NCI-H1417 treated with DMSO at 0.1 percent for 48 hours (cell line): ENCODE measurements at places on chromosomes 3 and 15.

DNA sequence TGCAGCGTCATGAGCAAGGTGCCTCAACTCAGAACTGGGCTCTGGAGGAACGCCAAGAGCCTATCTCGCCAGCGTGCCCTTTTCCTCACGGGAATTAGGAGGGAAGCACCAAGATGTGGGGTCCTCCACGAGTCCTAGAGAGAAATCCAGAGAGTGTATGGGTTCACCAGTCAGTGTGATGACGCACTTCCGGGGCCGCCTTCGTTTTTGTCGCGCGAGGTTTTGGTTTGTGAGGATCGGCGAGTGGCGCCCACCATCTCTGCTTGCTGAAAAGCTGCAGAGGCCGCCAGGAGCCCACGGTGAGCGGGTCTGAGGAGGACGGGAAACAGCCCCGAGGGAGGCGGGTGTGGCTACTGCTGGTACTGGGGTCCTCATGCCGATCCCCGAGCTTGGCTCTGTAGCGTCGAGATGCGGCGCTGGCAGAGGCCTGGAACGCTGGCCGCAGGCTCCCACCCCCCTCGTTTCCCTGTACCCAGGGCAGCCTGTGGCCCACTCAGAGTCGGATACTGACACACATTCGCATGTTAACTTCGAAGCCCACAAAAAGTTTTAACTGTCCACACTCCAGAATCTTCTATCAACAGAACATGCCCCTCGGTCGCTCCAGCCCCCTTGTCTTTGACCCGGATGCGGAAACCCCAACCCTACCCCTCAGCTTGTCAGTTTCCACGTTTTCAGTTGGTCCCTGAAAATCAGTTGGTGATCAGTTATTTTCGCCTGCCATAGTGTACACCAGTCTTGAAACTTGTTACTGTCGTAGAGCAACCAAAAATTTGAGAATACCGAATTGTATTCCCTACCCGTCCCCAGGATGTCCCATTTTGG is 30.4 kb downstream of the ZNF662 start:
- no peak for DNase-seq

DNA sequence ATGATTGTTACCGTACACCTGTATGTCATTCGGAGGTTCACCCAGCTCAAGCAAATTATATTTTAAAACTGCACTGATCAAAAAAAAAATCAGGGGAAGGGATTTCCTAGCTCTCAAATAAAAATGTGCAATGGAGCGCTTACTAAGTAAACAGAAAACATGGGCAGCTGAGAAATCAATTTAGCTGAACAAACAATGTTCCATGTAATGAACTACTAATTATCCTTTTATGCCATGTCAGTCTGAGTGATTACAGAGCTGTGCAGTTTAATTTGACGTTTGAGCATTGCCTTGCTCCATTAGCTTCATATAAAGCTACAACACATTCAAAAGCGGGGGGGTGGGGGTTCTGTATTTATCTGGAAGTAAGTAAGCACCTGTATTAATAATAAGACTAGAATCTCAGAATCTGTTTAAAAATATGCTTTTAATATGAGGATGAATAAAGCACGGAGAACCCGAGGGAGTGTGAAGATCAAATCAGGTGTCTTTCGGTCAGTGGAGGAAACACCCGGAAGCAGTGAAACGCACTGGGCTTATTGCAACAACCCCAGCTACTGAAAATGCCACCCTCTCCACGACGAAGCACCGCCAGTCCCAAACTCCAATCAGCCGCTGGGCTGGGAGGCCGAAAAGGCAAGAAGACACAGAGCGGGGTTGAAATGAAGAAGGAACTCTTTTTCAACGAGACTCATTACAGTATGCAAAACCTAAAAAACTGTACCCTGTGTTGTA is 196.5 kb upstream of the ATP11B start:
- DNase-seq, result peak; percentile 99

- DNase-seq, result no peak
Observed at GRCh38 chr15:69626095-69627066, 173.8 kb downstream of the RPLP1 start.

DNA sequence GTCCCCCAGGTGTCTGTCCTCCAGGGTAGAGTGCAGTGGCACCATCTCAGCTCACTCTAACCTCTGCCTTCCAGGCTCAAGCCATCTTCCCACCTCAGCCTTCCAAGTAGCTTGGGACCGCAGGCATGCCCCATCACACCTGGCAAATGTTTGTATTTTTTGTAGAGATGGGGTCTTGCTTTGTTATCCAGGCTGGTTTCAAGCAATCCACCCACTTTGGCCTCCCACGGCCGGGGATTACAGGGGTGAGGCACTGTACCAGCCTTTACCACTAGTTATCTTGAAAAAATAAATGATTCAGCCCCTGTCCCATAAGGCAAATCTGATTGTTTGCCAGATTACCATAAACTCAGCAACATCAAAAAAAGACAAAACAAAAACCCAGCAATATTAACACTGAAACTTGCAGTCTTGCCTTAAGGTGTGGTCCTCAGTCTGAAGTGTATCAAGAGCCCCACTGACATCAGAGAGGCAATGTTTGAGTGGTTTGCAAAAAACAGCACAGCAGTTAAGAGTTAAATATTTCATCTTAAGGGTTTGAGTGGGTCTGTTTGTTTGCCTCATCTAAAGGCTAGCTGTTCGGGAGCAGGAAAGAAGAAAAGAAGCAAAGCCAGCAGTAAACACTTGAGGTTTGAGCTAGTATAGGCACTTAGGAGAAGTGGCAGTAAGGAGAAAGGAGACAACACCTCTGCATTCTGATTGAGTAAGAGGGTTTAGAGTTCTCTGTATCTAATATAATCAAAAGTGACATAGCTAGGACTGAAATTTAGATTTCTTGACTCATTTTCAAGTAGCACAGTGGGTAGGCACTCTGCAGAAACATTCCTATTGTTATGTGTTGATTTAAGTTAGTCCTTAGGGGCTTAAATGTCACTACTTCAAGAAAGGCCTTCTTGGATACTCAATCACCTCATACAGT is 26.3 kb upstream of the EDEM1 start:
- DNase-seq, result no peak

- DNase-seq, result no peak
Observed at GRCh38 chr15:67003586-67003985, 61.8 kb upstream of the SMAD3 start.

- no peak for DNase-seq
Observed at GRCh38 chr15:95422255-95422654, 908.2 kb upstream of the NR2F2 start.

GRCh38 chr3:117439812-117440211 is 730.2 kb downstream of the TUSC7 start:
- DNase-seq, result peak; percentile 90

DNA sequence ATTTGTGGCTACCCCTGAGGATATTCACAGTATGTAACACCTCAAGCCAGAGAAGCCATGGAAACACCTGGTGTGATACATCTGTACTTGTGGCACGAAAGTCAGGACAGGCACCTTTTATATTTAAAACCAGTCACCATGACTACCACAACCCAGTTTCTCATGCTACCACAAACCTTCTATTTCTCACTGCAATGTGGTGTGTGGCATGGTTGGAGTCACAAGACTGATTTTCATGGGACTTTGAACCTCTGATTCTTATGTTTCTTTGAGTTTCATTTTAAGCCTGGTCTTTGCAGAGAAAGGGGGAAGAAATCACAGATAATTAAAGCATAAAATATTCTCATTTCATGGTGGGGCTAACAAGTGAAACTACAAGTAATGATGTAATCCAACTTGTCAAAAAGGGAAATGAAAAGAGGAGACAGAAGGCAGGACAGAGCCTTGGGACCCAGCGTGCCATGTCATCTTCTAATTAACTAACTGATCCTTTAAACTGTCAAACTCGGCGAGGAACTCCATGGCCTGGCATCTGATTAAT is 175.9 kb downstream of the PDZRN3 start:
- DNase-seq, result no peak

GRCh38 chr3:126850370-126851085 is 132.4 kb upstream of the PLXNA1 start:
- DNase-seq, result no peak

DNA sequence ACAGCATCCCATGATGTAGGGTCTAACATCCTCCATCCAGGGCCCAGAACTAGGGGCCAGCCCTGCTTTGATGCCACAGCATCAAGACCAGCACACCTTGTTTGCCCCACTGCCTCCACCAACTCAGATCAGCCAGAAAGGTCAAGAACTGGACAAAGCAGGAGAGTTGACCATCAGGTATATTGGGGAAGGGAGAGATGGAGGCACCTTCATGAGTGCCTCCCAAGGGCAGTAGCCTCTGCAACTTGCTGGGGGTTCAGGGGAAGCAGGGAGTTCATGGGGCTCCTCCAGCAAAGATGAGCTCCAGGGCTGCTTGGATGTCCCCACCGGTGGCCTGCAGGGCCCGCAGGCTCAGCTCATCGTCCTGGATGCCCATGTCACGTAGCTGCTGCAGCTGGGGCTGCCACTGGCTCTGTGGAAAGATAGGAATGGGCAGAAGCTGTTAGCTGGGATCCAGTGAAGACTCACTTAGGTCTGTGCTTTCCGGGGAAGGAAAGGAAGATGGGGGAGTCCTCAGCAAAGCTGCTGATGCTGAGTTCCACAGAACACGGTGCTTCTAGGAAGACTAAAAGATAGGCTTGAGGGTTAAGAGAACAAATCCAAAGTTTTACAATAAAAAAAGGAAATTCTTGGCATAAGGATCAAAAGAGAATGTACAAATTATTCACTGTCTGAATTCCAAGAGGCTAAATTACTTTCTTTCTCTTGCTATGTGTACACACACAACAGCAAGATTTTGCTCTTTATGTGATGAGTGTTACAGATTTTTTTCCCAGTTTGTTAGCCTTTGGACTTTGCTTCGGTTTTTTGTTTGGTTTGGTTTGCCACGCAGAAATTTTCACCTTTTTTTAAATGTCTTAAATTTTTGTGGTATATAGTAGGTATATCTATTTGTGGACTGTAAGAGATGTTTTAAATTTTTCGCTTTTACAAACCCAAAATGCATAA is 12.3 kb upstream of the SEMA7A start:
- DNase-seq, result no peak

GRCh38 chr15:90690585-90690984 is 26.6 kb upstream of the BLM start:
- no peak for DNase-seq

GRCh38 chr3:138594150-138594934 is at the start of gene CEP70:
CEP70 (minus strand) TSS chr3:138594260; CDS start chr3:138572927, 21,333 bp downstream.
- no peak for DNase-seq

DNA sequence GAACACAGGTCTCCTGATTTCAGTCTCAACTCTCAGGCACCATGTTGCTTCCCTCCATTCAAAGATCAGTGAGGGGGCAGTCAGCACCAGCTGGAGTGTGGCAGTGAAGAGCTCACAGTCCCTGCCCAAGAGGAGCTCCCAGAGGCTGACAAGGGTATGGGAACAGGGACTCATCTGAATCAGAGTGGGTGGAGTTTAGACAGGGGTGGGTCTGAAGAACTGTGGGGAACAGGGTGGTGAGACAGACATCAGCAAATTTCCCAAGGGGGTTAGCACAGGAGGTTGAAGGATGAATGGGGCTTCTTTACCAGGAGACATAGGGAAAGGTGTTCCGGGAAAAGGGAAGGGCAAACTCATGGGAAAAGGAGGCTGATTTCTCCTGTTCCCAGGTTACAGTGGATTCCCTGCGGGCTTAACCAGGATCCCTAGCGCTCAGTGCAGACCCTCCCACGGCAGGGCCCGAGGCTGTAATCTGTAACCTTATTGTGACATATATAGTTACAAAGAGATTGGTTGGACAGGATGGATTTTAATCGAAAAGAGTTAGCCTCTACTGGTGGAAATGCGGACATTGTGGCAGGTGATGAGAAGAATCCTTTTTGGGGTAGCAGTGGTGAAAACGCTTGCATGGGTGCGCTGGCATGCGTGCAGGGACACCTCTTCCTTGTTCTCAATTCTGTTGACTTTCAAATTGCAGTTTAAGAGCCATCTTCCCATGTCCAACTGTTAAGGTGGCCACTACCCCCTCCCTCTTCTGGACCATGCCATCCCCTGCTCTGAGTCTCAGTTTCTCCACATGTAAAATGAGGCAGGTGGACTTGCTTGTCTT is 160.3 kb downstream of the SMAD6 start:
- no peak for DNase-seq

GRCh38 chr3:153972862-153973261 is 148.3 kb upstream of the ARHGEF26 start:
- no peak for DNase-seq

DNA sequence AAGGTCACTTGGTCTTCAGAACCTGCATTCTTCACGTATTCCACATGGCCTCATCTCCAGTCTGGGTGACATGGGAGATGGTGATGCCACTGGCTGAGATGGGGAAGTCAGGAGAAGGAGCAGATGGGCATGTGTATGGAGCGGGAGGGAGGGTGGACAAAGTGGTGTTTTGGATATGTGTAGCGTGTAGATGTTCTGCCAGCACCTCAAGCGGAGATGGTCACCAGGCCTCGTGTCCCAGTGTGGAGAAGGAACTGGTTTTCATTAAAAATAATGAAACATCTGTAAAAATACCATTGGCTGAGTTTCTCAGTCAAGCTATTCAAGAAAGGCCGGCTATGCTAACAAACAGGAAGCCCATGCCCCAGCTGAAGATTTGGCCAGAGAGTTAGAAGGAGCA is 26.2 kb downstream of the LARP6 start:
- no peak for DNase-seq

DNA sequence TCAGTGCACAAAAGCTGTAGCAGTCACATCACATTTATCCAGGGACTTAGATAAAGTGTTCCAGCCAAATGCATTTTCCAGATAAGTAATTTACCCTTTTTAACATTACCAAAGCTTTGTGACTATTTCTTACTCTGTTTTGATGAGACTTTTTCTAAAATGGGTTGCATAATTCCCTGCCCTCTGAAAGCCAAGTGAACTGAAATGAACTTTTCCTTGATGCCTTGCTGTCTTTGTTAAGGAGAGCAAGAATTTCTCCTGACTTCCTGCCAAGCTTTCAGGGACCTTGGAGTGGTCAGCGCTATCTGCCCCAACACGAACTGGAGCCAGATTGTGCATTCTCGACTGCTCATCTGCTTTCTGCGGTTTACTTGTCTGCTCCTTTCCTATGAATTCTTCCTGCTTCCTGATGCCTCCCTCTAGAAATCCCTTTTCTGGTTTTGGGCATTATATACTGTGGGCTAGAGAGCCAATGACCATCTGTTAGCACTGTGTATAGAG is 34.8 kb downstream of the EIF4E3 start:
- no peak for DNase-seq

GRCh38 chr15:51074926-51075325 is 19.8 kb downstream of the TNFAIP8L3 start:
- no peak for DNase-seq

GRCh38 chr3:14082108-14082657 is 42.5 kb downstream of the CHCHD4 start:
- no peak for DNase-seq

GRCh38 chr3:108669208-108669607 is 79.7 kb downstream of the DZIP3 start:
- DNase-seq, result no peak
